CD4-positive, alpha-beta T cell treated with Interleukin-17A for 1 hour (primary cell): ENCODE measurements at places on chromosomes 2 and 18.

- DNase-seq = no peak
Measured at GRCh38 chr18:13372531-13372951, 154.0 kb downstream of the LDLRAD4 start.

GRCh38 chr2:26126074-26126473 is 46.8 kb upstream of the GAREM2 start:
- no peak for DNase-seq

DNA sequence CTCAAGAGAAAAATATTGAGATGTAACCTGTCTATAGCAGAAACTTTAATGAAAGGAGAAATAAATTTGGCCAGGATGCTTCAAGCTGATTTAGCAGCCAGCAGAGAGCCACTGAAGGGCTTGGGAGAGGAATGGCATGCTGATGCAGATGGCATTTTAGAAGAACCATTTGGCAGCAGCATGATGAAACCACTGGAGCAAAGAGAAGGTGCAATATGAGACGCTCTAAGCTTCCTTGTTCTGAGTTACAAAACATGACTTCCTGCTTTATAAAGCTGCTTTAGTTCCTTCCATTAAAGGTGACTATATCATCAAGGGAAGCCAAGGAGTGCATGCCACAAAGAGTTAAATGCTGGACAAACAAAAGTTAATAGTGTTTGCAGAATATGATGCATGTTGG is 189.7 kb downstream of the PID1 start:
- no peak for DNase-seq

DNA sequence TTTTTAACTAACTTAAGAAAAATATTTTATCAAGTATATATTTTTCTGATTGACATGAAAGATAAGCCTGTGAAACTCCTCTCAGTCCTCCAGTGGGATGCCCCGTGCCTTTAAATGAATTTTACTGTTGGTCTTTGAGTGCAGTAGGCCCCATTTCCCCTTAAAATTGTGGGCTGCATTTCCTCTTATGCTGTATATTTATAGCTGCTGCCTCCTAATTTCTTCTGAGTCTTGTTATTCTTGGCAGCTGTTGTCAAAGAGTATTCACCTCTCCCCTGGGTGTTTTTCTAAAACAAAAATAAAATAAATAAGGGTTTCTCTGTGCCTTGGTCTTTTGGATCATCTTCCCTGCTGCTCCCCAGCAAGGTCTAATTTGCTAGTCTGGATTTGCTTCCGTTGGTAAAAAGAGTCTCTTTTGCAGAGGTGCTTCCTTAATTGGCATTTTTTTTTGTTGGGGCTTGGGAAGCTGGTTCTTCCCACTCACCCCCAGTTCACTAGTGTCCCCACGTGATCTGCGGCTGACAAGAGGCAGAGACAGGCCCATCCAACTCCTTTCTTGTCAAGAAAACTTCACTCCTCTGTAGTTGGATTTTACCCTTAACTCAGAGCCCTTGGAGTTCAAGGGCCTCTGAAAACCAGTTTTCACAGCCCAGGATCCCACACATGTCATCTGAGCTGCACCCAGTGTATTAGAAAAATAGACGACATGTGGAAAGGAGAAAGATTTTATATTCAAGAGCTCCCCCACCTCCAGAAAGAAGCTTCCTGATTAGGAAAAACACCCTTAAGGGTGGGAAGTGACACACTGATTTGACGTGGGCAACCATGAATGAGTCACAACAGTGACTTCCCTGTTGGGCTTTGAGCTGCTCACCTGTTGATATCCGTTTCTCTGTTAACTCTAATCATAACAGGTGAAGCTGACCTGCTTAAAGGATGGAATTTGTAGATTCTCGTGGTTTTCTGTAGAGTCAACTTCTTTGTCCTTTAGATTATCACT is 431.5 kb downstream of the DCDC2C start:
- DNase-seq = no peak

GRCh38 chr18:77366067-77366719 is 116.5 kb downstream of the GALR1 start:
- no peak for DNase-seq

DNA sequence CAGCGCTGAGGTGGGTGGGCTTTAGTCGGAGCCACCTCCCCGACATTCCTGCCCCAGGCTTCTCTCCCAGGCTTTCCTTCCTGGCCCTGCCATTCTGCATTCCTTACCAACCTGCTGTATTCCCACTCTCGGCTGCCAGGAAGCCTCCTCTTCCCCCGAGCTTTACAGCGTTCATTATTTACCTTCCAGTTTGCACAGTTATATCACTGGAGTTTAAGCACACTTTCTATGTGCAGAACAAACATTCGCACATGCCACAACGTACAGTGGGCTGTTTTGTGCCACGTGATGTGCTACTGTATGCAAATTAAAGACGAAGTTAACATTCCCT is 246.3 kb downstream of the SOX11 start:
- DNase-seq = no peak

DNA sequence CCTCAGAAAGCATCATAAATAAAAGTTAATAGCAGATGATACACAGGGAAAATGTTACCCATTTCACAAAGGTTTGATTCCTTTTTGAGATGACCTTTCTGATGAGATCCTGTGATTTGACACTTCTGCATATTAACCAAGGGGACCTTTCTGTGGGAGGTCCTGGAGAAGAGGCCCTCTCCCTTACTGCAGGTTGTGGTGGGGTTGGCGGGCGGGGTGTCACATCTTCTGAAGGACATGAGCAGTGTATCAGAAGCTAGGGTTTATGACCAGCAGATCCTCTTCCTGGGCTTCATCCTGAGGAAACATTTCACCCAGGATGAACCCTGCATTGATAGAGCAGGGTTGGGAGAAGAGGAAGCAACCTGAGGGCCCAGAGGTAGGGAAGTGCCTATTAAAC is 37.2 kb upstream of the SCLY start:
- no peak for DNase-seq

- DNase-seq = peak; percentile 5
Measured at GRCh38 chr2:235054919-235055318, 103.1 kb downstream of the SH3BP4 start.

DNA sequence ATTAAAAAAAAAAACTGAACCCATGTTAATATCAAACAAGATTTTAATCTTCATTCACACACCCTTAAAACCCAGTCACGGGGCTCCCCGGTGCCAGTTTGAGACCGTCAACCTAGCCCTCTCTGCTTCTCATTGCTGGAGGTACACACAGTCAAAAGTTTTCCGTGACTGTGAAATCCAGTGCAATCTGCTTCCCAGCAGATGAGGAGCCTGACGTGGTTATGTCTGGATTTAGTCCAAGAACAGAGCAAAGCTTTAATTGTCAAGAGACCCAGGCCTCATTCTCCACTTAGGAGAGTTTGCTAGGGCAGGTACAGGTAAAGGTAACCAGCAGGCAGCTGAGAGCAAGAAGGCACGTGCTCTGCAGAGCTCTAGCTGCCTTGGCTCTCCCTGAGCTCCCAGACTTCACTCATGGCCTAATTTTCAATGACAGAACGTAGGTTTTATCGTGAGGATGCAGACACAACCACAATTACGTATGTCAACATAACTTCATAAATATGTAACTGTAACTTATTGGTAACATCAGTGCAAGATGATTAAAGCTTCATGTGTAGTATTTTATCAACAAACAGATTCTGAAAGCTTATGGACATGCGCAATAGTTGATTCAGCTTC is 56.3 kb downstream of the SLC16A14 start:
- no peak for DNase-seq

GRCh38 chr2:229124136-229124535 is 147.0 kb downstream of the PID1 start:
- DNase-seq = no peak

DNA sequence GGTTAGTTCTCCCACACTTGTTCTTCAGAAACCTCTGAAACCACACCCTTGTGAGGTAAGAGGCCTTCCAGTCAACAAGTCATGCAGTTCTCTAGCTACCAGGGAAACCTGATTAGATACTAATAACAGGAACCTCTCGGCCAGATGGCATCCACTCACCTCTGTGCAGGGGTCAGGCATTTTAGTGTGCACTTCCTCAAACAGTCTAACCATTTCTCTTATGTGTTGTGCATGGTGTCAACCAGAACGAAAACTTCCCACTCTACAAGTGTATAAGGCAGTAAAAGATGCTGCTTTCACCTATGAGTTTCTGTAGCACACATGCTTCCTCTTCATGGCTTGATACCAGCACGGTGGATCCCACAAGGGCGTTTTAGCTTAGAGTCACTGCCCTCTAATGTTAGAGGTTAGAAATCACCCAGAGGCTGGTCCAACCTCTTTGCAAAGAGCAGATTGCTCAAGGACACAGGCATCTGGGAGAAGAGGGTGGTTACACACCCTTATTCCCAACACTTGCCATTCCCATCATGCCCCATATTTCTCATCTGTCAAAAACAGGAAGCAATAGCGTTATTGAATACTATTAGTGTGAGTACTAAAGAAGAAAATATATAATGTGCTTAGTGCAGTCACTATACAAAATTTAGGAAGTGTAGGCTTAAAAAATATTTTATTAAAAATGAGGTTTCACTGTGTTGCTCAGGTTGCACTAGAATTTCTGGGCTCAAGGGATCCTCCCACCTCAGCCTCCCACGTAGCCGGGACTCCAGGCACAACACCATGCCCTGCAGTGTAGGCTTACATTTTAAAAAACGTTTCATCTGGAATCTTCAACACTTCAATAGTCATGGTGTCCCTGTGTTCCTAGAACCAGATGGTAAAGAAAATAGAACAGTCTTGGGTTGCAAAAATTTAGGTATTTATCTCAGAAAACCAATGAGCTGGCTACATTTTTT is 34.5 kb upstream of the RAB31 start:
- peak; percentile 38 for DNase-seq

- no peak for DNase-seq
Measured at GRCh38 chr2:112050316-112050715, 4.8 kb upstream of the TMEM87B start.

GRCh38 chr2:165164201-165164600 is 39.6 kb downstream of the SCN3A start:
- DNase-seq = no peak

DNA sequence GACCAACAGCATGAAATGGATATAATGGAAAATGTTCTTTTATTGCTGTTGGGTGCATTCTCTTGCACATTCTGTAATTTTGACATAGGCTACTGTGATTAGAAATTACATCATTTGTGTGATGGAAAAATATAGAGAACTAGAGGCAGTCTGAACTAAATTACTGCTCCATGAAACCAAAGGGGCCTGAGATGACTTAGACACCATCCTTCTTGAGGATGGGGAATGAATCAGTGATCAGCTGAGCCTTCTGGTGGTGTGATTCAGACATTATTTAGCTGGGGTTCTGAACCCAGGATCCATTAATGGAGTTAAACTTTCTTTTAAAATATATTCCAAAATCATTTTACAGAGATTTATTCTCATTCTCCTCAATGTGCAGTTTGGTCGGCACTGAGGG is 135.8 kb downstream of the LDLRAD4 start:
- DNase-seq = no peak

DNA sequence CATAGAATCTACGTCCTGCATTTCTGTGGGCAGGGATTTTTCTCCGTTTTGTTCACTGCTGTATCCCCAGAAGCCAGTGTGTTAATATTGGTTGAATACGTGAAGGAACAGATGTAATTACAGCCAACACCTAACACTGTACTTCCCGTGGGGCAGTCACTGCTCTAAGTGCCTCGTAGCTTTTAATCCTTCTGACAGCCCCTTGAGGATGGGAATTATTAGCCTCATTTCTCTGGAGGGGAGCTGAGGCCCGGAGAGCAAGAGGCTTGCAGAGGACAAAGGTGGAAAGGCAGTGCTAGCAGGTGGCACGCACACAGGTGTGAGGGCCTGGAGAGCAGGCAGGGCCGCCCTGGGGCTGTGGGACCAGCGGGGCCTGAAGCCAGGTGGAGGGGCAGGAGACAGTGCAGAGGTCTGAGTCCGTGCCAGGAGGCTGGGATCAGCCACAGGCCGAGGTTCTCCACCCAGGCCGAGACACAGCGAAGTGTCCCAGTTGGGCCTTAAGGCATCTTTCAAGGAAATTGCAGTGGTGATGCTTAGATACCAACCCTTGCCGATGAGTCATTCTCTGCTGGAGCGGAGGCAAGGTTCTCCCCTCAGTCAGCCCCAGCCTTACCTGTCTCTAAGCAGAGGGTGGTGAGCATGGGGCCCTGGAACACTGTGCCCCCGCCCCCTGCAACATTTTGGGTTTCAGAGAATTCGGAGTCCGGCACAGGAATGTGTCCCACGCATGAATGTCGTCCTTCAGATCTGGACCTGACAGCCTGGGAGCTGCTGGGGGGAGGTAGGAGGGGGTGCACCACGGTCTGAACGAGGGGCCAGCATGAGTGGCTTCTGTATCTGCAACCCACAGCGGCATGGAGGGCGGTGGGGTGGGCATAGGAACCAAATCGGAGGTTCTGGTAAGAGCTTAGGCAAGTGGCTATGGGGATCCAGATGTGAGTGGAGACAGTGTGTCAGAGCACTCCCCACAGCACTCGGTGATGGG is 122.6 kb downstream of the GBX2 start:
- DNase-seq = no peak

DNA sequence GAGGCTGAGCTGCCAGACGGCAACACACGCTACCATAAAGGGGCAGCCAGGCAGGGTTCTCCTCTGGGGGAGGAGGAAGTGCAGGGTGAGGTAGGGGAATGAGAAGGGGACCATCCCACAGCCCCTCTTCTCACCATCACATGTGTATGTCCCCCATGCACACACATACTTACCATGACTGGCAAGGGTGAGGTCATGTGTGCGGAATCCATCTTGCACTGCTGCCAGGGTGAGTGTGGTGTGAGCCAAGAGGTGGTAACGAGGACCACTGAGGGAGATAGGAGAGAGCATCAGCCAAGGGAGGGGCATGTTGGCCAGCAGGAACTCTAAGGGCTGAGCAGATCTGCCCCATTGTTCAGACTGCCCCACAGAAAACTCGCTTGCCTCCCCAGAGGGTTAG is 7.1 kb downstream of the WDR54 start:
- no peak for DNase-seq

DNA sequence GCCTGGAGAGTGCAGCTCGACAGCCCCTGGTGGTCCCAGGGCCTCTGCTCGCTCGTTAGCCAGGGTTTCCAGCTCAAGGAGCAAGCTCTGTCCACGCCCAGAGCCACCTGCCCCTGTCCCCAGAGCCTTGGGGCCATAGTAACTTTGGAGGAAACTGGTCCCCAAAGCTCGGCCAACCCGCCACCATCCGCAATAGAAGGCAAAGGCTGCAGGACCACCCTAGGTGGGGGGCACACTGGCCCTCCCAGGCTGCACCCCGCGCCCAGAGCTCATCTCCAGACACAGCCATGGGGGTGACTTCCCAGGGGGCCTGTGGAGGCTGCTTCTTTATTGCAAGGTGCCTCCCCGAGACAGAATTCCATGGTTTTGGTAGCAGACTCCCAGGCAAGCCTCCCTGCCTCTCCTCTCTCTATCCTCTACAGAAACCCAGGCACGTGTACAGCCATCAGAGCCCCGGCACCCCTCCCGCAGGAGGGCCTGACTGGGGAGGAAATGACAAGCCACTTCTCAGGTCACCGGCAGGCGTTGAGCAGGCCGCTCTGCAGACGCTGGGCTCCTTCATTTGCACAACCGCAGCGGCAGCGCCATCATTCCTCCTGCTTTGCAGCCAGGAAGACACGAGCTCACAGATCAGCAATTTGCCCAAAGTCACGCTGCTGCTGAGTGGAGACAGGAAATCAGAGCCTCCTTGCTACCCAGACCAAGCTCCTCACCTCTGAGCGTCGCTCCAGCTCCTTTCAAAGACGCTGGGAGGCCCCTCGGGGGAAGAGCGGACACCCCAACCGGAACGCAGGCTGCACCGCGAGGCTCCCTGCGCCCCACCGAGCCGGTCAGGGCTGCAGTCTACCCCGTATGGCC is 80.2 kb downstream of the NDUFA10 start:
- DNase-seq = peak; percentile 21

GRCh38 chr18:44568986-44569385 is 111.7 kb upstream of the SETBP1 start:
- no peak for DNase-seq
